ENCODE measurements at places on chromosomes 6 and 20. TPM values are rescaled to one million over a fixed set of nuclear protein-coding genes. Genes with fewer than 3 reads are reported as not detected.

GRCh38 chr6:89690944-89691324 is 52.4 kb upstream of the LYRM2 start:
- H3K27ac ChIP-seq: no peak overlapping the region
- no peak overlapping the region for H3K4me3 ChIP-seq
- no peaks in the 10 kb centered on the region for H3K4me1 ChIP-seq
- H3K36me3 ChIP-seq: peaks cover 37% of the 10 kb centered on the region

- H3K27ac ChIP-seq: no peak overlapping the region
- DNase-seq: peak; percentile 19
- H3K4me1 ChIP-seq: peaks cover 17% of the 10 kb centered on the region
- no peaks in the 10 kb centered on the region for H3K36me3 ChIP-seq
- H3K4me3 ChIP-seq: no peak overlapping the region
Observed at GRCh38 chr20:25739615-25740320, 43.1 kb upstream of the ZNF337 start.

- no peaks in the 10 kb centered on the region for H3K27me3 ChIP-seq
- no peak overlapping the region for H3K27ac ChIP-seq
- DNase-seq: no peak
- no peaks in the 10 kb centered on the region for H3K36me3 ChIP-seq
- H3K4me1 ChIP-seq: no peaks in the 10 kb centered on the region
- no peak overlapping the region for H3K4me3 ChIP-seq
Observed at GRCh38 chr20:40275738-40276137, 413.3 kb downstream of the MAFB start.

The ATXN1 gene
- total RNA-seq: 111 TPM

The PRSS35 gene
- total RNA-seq: not detected

The SMOC2 gene
- not detected for total RNA-seq

The PLEKHG1 gene
- total RNA-seq: 9.4 TPM
